Fibroblast of lung (primary cell): ENCODE measurements at places on chromosomes 7 and 10. TPM values are rescaled to one million over a fixed set of nuclear protein-coding genes. Genes with fewer than 3 reads are reported as not detected.

DNA sequence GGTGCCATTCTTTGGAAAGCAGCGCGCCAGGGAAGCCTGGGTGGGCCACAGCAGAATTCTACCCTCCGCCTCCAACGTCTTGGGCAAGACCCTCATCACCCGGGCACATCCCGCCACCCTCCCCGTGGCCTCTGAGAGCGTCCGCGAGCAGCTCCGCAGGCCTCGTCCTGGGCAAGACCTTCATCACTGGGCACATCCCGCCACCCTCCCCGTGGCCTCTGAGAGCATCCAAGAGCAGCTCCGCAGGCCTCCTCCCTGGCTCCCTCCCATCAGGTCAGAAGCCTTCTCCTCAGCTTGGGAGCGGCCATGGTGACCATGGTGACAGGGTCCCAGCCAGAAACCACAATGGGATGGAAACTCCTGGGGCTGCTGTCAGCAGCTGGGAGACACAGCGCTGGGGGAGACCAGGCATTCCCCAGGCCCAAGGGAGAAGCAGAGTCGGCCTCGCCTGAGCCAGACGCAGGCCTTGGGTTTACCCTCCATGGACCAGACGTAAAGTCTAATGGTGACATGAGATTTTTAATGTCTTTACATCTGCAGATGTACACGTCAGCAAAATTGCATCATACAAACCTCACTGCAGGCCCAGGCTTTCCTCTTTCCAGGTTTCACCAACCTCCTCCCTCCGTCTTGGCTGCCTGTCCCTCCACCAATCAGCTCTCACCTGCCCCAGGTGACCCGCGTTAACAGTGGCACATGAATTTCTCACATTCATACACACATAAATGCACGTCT lies 55.1 kb upstream of the PPP2R2D start:
- no peak overlapping the region for H3K4me3 ChIP-seq
- no peaks in the 10 kb centered on the region for H3K27me3 ChIP-seq
- no peaks in the 10 kb centered on the region for H3K4me1 ChIP-seq
- no peaks in the 10 kb centered on the region for H3K36me3 ChIP-seq
- no peak for DNase-seq

- no peak overlapping the region for H3K4me3 ChIP-seq
- H3K27me3 ChIP-seq = no peaks in the 10 kb centered on the region
- no peaks in the 10 kb centered on the region for H3K4me1 ChIP-seq
- peak; percentile 30 for DNase-seq
- H3K36me3 ChIP-seq = no peaks in the 10 kb centered on the region
Observed at GRCh38 chr7:48052748-48053147, 17.4 kb downstream of the C7orf57 start.

- DNase-seq = no peak
- H3K27ac ChIP-seq = peak overlapping the region; percentile 98
- H3K4me1 ChIP-seq = peaks cover 58% of the 10 kb centered on the region
- H3K36me3 ChIP-seq = peaks cover 2% of the 10 kb centered on the region
Observed at GRCh38 chr7:137981668-137982067, 20.2 kb downstream of the CREB3L2 start.

GRCh38 chr7:88357294-88357693 lies 50.6 kb upstream of the STEAP4 start:
- no peaks in the 10 kb centered on the region for H3K36me3 ChIP-seq
- no peaks in the 10 kb centered on the region for H3K27me3 ChIP-seq
- no peaks in the 10 kb centered on the region for H3K4me1 ChIP-seq
- no peak overlapping the region for H3K4me3 ChIP-seq
- no peak overlapping the region for H3K27ac ChIP-seq
- peak; percentile 2 for DNase-seq

GRCh38 chr7:134630893-134631292 lies 15.8 kb upstream of the BPGM start:
- no peaks in the 10 kb centered on the region for H3K27me3 ChIP-seq
- no peak overlapping the region for H3K4me3 ChIP-seq
- no peak overlapping the region for H3K27ac ChIP-seq
- no peak for DNase-seq
- no peaks in the 10 kb centered on the region for H3K4me1 ChIP-seq

DNA sequence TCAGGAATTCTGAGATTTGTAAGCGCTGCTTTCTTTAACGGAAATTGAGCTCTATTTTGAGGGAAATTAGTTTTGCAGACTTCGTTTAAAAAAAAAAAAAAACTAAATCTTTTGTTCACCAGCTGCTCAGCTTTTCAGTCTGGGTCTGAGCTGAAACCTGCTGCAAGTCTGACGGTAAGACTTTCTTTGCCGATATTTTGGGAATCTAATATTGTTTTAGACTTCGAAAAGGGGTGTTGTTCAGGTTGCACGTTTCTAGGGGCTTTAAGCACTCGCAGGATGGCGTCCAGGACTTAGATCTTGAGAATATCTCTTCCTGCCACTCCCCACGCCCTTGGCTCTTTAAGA lies 1.8 kb upstream of the MEOX2 start:
- peaks cover 13% of the 10 kb centered on the region for H3K27me3 ChIP-seq
- no peaks in the 10 kb centered on the region for H3K36me3 ChIP-seq
- no peak for DNase-seq

DNA sequence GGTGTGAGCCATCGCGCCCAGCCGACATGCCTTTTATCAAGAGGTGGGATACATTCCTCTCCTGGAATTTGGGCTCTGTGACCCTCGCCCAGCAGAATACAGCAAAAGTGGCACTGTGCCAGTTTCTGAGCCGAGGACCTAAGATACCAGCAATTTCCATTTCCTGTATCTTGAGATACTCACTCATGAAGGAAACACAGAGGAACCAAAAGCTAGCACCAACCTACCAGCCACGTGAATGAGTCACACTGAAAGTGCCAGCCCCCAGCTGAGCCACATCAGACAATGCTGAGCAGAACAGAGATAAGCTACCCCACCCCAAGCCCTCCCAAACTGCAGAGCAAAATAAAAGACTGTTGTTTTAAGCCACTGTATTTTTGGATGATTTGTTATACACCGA lies 56.3 kb downstream of the CACUL1 start:
- no peaks in the 10 kb centered on the region for H3K36me3 ChIP-seq
- no peak overlapping the region for H3K4me3 ChIP-seq
- H3K4me1 ChIP-seq = peaks cover 11% of the 10 kb centered on the region
- DNase-seq = peak; percentile 33
- H3K27ac ChIP-seq = no peak overlapping the region

DNA sequence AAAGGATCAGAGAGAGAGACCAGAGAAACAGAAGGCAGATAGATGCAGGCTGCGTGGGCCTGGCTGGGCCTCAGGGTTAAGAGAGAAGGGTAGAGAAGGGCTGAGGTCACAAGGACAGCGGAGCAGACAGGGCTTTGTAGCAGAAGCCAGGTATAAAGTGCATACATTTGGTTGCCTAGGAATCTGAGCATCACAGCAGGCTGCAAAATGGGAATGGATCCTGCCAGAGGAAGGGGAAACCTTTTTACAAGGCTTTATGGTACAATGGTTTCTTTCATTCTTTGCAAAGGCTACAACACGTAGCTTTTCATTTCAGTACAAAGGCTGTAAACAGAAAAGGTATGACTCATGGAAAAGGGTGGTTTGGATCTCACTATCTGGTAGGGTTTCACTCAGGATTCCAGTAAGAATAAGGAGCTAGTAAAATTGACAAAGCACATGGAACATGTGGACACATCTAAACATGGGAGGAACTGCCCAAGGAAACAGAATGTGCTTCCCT lies 275.1 kb downstream of the DOCK4 start:
- no peak overlapping the region for H3K4me3 ChIP-seq
- H3K27ac ChIP-seq = no peak overlapping the region
- peaks cover 2% of the 10 kb centered on the region for H3K4me1 ChIP-seq
- no peaks in the 10 kb centered on the region for H3K36me3 ChIP-seq
- H3K27me3 ChIP-seq = no peaks in the 10 kb centered on the region

- H3K36me3 ChIP-seq = no peaks in the 10 kb centered on the region
- DNase-seq = no peak
- H3K27ac ChIP-seq = no peak overlapping the region
- H3K27me3 ChIP-seq = no peaks in the 10 kb centered on the region
- no peaks in the 10 kb centered on the region for H3K4me1 ChIP-seq
Observed at GRCh38 chr7:132625651-132626050, 49.4 kb upstream of the PLXNA4 start.

Gene NODAL
- not detected in 2 replicates for total RNA-seq
